Caki2 (cell line): ENCODE measurements at places on chromosomes 3 and 15. TPM values are rescaled to one million over a fixed set of nuclear protein-coding genes. Genes with fewer than 3 reads are reported as not detected.

DYNLT2B gene
- total RNA-seq: 5.6 and 28.4 TPM in 2 replicates

- DNase-seq: no peak
These were observed 1151.3 kb upstream of the CADM2 start for GRCh38 chr3:83807511-83807910.

GRCh38 chr15:85336880-85337279, 43.5 kb upstream of the AKAP13 start:
- DNase-seq: no peak

- DNase-seq: peak; percentile 14
These were observed 69.8 kb downstream of the SH3GL3 start for GRCh38 chr15:83516935-83517334.

GRCh38 chr3:25593001-25593400, 71.7 kb downstream of the TOP2B start:
- DNase-seq: peak; percentile 14

DNA sequence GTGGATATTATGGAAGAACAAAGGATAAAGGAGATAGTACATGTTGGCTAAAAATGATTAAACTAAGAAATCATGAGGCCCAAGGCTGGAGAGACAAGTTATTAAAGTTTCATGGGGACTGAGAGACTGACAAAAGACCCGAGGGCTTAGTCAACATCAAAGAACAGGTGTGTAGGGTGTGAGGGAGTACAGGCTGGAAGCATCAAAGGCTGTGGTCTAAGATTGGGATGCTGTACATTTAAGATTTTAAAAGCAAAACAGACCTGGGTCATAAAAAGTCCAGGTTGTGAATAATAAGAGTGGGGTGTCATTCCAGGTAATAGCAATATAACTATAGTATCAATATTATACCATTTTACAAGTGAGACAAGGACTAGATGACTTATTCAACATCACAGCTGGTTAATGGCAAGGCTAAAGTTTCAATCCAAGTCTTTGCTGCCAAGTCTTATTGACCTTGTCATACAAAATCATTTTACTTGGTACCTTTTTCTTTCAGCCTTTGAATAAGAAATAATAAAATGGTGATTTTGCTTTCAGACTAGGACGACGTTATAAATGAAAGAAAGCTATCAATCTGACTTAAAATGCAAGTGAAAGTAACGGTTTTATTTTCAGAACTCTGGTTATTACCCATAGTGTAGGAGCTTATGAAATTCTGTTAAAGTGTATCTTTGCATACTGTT, 211.6 kb downstream of the TNIK start:
- DNase-seq: no peak

DNA sequence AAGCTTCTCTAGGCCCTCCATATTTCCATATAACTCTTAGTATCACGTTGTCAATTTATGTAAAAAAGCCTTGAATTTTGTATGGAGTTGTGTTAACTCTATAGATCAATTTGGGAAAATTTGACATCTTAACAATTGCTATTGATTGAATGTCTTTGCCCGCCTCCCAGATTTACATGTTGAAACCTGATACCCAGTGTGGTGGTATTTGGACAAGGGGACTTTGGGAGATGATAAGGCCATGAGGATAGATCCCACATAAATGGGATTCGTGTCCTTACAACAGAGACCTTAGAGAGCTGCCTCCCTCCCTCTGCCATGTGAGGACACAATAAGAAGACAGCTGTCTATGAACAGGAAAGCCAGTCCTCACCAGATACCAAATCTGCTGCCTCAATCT, 21.1 kb upstream of the TNK2 start:
- DNase-seq: no peak

DNA sequence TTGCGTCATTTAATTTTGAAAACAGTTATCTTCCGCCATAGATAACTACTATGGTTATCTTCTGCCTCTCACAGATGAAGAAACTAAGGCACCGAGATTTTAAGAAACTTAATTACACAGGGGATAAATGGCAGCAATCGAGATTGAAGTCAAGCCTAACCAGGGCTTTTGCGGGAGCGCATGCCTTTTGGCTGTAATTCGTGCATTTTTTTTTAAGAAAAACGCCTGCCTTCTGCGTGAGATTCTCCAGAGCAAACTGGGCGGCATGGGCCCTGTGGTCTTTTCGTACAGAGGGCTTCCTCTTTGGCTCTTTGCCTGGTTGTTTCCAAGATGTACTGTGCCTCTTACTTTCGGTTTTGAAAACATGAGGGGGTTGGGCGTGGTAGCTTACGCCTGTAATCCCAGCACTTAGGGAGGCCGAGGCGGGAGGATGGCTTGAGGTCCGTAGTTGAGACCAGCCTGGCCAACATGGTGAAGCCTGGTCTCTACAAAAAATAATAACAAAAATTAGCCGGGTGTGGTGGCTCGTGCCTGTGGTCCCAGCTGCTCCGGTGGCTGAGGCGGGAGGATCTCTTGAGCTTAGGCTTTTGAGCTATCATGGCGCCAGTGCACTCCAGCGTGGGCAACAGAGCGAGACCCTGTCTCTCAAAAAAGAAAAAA, 1.2 kb downstream of the B2M start:
- DNase-seq: peak; percentile 77

HSPBAP1 gene
- 2.0 and 4.8 TPM in 2 replicates for total RNA-seq

ABI3BP gene
- 0.10 TPM in 1 of 2 replicates, not detected in the other for total RNA-seq

DNA sequence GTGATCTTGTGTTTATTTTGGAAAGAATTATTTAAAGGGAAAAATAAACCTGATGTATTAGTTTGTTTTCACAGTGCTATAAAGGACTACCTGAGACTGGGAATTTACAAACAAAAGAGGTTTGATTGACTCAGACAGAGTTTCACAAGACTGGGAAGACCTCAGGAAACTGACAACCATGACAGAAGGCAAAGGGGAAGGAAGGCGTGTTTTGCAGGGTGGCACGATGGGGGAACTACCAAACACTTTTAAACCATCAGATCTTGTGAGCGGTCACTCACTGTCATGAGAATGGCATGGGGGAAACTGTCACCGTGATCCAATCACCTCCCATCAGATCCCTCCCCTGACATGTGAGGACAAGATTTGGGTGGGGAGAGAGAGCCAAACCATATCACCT, 87.0 kb downstream of the TP63 start:
- no peak for DNase-seq
